ENCODE measurements at places on chromosomes 5 and 9.
A peak's percentile ranks its signal among the peaks of the same experiment; 100 is the strongest.

DNA sequence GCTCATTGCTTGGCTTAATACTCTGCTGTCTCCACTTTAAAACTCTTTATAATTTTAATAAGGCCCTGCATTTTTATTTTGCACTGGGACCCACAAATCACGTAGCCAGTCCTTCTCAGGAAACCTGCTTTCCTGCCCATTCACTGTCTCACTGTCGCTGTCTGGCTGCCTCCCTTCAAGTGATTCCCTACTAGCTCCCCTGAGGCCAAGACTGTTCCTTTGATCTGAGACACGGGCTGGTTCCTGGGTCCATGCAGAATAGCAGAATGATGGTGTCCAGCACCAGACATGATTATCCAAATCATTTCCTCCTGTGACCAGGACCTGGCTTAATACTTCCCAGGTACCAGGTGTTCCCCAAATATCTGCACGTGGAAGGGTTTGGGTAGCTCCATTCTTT is 597.1 kb upstream of the KLF4 start:
- DNase-seq: no peak

DNA sequence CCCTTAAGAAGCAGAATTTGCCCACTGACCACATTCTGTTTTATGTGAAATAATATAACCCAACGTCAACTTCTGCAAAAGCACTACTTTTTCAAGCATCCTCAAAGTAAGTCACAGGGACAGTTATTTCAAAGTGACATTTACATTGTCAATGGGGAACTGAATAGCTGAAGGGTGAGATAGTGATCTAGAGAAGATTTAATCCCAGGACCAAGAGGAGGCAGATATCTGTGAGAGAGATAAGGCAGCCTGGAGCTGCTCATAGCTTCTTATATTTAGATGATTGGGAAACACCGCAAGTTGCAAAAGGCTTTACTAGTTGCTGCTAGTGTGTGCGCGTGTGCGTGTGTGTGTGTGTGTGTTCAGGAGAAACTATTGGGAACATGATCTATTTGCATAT is 210.4 kb upstream of the RFX3 start:
- no peak for DNase-seq

- no peak for DNase-seq
These were observed 604.5 kb upstream of the KLF4 start for GRCh38 chr9:108093773-108094675.

DNA sequence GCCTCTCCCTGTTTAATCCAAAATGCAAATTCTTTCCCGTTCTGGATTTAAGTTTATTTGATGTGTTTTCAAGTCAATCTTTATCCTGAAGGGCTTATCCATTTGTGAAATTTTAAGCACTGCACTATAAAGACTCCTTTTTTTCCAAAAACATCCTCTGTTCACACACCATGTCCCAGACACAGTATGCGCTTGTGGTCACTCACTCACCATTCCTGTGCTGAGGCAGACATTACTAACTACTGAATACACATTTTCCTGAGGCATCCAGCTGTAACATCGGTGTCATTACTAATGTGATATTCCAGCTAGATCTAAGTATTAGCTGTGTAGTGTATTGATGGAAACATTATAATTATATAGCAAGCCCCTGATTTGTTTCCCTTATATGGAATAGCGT is 298.4 kb downstream of the KCTD16 start:
- DNase-seq: no peak

DNA sequence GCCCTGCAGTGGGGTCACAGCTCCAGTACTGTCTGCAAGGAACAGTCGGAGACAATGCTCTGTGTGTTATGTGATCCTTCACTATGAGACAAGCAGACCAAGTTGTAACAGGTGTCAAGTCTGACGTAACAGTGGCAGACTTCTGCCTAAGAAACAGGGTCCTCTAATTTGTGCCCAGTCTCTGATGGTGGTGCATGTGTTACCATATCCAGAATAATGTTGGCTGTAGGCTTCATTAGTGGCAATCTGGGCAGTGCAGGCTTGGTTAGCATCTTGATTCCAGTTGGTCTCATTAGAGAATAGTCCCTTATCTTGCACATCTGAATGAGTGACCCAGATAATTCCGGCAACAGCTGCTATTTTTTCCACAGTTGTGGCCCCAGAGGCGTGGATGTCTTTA is 33.8 kb downstream of the ZNF131 start:
- DNase-seq: no peak

GRCh38 chr5:170584450-170585058 is 80.7 kb downstream of the KCNIP1 start:
- DNase-seq: no peak

- no peak for DNase-seq
These were observed 229.3 kb downstream of the GOLPH3 start for GRCh38 chr5:31944684-31945445.

DNA sequence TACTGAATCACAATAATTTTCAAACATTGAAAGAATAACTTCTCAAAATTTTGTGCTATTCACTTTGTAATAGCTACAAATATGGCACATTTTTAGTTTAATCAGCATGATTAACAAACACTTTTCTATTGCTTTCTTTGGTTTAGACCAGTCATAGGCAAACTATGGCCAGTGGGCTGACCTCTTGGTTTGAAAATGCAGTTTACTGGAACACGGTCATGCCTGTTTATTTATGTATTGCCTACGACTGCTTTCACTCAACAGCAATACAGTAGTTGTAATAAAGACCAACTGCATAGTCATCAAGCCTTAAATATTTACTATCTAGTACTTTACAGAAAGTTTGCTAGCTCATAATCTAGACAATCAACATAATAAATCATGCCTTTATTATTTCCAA is 810.8 kb downstream of the TLE1 start:
- no peak for DNase-seq

GRCh38 chr5:66992547-66992946 is 204.1 kb downstream of the CD180 start:
- no peak for DNase-seq

DNA sequence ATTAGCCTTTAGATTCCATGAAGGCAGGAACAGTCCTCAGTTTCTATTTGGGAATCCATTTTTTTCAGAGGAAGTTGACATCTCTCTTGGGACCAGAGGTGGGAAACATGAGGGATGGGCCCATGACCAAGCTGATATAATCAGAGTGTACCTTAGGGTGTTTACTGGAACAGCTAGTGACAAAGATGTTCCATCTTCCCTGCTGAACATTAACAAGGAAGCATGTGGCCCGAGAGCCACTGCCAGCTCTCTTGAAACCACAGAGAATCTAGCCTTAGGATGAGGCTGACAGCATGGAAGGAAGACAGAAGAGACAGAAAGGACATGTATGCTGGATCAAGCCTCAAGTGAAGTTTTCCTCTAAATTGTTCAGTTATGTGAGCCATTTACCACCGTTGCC is 16.0 kb downstream of the AQP3 start:
- no peak for DNase-seq

GRCh38 chr5:24816206-24816605 is 171.4 kb upstream of the CDH10 start:
- DNase-seq: no peak

DNA sequence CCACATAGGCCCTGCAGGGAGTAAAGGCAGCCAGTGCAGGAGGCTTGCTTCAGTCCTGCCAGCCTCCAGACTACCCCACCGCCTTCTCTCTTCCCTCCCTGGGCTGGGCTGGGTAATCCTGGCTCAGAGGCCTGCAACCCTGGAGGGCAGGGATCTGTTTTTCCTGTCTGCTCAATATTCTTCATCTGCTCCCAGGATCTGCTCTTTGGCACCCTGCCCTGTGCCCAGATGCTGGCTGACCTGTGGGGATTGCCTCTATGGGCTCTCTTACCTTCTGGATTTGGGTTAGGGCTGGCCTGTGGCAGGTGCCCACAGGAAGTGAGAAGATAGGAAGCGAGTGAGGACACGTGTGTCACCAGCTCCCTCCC is 7.3 kb upstream of the ANGPTL2 start:
- DNase-seq: no peak

DNA sequence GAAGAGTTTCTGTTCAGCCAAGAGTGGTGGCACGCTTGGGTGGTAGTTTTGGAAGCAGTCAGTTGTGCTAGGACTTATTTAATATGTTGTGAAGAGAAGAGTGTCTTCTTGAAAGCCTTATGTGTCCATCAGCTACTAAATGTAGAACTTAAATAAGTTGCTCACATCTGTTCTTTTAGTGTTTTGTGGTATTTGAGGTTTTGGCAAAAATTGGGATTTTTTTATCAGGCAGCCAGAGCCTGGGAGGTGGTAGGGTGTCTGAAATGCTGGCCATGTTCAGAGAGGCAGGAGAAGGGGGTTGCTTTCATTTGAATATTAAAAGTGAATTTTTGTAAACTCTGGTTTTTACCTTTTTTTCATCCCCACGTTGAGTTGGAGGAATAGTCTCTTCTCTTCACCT is 24.2 kb upstream of the ZBTB34 start:
- no peak for DNase-seq

- DNase-seq: no peak
These were observed 144.2 kb downstream of the GADD45G start for GRCh38 chr9:89748831-89749499.

- peak; percentile 47 for DNase-seq
These were observed 66.9 kb downstream of the DCP2 start for GRCh38 chr5:113043491-113043931.

Measured in activated CD8-positive, alpha-beta T cell treated with anti-CD3 and anti-CD28 coated beads, Interleukin-2, amount 10 ng/mL, durations not matched to agents 7 days and 5 days (primary cell).